ENCODE measurements at places on chromosomes 1 and 21.

DNA sequence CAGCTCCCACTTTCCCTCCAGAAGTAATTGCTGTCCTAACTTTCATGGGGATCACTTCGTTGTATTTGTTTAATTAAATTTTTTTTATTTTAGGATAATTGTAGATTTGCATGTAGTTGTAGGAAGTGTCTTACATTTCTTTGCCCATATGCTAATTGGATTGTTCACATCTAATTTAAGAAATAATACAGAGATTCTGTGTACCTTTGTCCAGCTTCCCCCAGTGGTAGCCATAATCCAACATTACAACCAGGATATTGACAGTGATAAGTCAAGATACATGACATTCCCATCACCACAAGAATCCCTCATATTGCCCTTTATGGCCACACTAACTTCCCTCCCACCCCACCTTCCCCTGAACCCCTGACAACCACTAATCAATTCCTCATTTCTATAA, 136.6 kb downstream of the PRDM2 start:
- no peak overlapping the region for H3K27ac ChIP-seq
- no peak for DNase-seq
- H3K27me3 ChIP-seq: no peaks in the 10 kb centered on the region
- no peaks in the 10 kb centered on the region for H3K36me3 ChIP-seq
- no peak overlapping the region for H3K4me3 ChIP-seq

GRCh38 chr1:215082532-215083382, at the start of gene KCNK2:
Gene KCNK2 (plus strand): TSS chr1:215082737. CDS start chr1:215083386, 649 bp downstream.
- no peaks in the 10 kb centered on the region for H3K36me3 ChIP-seq
- H3K4me3 ChIP-seq: no peak within 1 kb of the TSS
- H3K27ac ChIP-seq: no peak within 1 kb of the TSS
- no peaks in the 10 kb centered on the region for H3K4me1 ChIP-seq
- DNase-seq: no peak

GRCh38 chr1:209412036-209412435, 171.5 kb upstream of the CAMK1G start:
- no peak for DNase-seq
- H3K4me3 ChIP-seq: no peak overlapping the region
- peaks cover 36% of the 10 kb centered on the region for H3K4me1 ChIP-seq
- H3K27me3 ChIP-seq: no peaks in the 10 kb centered on the region
- no peak overlapping the region for H3K27ac ChIP-seq

GRCh38 chr1:19068639-19069276, 112.3 kb upstream of the IFFO2 start:
- H3K36me3 ChIP-seq: no peaks in the 10 kb centered on the region
- DNase-seq: no peak
- H3K27me3 ChIP-seq: no peaks in the 10 kb centered on the region
- no peak overlapping the region for H3K27ac ChIP-seq

GRCh38 chr1:74964508-74965102, 169.6 kb upstream of the LHX8 start:
- H3K4me1 ChIP-seq: no peaks in the 10 kb centered on the region

GRCh38 chr1:148264374-148265276, 112.5 kb upstream of the NBPF11 start:
- DNase-seq: peak; percentile 94
- peaks cover 33% of the 10 kb centered on the region for H3K4me1 ChIP-seq
- H3K4me3 ChIP-seq: peak overlapping the region; percentile 59
- no peaks in the 10 kb centered on the region for H3K36me3 ChIP-seq
- H3K27me3 ChIP-seq: no peaks in the 10 kb centered on the region

- no peaks in the 10 kb centered on the region for H3K4me1 ChIP-seq
- H3K36me3 ChIP-seq: no peaks in the 10 kb centered on the region
- H3K27me3 ChIP-seq: no peaks in the 10 kb centered on the region
- DNase-seq: no peak
- H3K4me3 ChIP-seq: no peak overlapping the region
- H3K27ac ChIP-seq: no peak overlapping the region
Observed at GRCh38 chr1:78726686-78727085, 77.1 kb downstream of the IFI44 start.

- H3K4me3 ChIP-seq: no peak overlapping the region
- no peak for DNase-seq
- H3K36me3 ChIP-seq: no peaks in the 10 kb centered on the region
Observed at GRCh38 chr1:151837884-151838221, 1.8 kb downstream of the C2CD4D start.

DNA sequence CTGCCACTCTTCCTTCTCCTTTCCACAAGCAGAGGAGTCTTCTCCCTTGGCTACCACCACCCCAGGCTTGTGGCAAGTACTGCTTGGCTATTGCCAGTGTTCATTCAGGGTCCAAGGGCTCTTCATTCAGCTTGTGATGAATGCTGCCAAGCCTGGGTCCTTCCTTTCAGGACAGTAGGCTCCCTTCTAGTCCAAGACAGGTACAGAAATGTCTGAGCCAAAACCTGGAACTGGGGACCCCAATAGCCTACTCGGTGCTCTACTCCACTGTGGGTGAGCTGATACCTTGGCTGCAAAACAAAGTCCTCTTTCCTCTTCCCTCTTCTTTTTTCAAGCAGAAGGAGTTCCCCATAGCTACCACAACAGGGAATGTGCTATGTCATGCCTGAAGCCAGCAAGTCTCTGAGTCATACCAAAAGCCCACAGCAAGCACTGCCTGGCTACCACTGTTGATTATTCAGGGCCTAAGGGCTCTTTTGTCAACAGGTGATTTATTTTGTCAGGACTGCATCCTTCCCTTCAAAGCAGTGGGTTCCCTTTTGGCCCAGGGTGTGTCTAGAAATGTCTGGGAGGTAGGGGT, 268.9 kb downstream of the HHAT start:
- no peak for DNase-seq
- no peak overlapping the region for H3K4me3 ChIP-seq
- peaks cover 3% of the 10 kb centered on the region for H3K27me3 ChIP-seq

GRCh38 chr1:85315789-85316188, 39.4 kb upstream of the BCL10 start:
- H3K4me3 ChIP-seq: no peak overlapping the region
- H3K27ac ChIP-seq: no peak overlapping the region
- H3K4me1 ChIP-seq: peaks cover 21% of the 10 kb centered on the region
- H3K36me3 ChIP-seq: no peaks in the 10 kb centered on the region

DNA sequence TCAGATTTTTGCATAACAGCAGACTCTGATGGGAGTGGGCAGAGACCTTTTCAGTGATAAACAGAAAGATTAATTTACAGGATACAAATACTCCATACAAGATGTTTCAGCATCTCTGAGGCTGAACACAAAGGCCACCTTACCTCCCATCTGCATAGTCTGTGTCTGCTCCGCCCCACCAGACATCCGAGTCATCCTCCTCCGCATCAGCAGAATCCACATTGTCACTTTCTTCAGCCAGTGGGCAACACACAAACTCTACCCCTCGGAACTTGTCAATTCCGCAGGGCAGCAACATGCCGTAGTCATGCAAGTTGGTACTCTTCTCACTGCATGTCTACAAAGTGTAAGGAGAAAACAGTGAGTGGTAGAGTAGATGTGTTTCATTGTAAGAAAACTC, 119.7 kb downstream of the APP start:
- H3K4me1 ChIP-seq: no peaks in the 10 kb centered on the region
- no peak for DNase-seq
- H3K27ac ChIP-seq: no peak overlapping the region
- H3K36me3 ChIP-seq: peaks cover 6% of the 10 kb centered on the region
- no peaks in the 10 kb centered on the region for H3K27me3 ChIP-seq

GRCh38 chr1:21337928-21338572, 47.8 kb upstream of the ECE1 start:
- H3K36me3 ChIP-seq: no peaks in the 10 kb centered on the region
- H3K4me1 ChIP-seq: peaks cover 50% of the 10 kb centered on the region
- no peak overlapping the region for H3K27ac ChIP-seq
- H3K4me3 ChIP-seq: no peak overlapping the region
- DNase-seq: no peak
- H3K27me3 ChIP-seq: no peaks in the 10 kb centered on the region

GRCh38 chr1:54112027-54112426, 40.8 kb downstream of the CDCP2 start:
- no peak overlapping the region for H3K27ac ChIP-seq
- no peaks in the 10 kb centered on the region for H3K36me3 ChIP-seq
- no peak overlapping the region for H3K4me3 ChIP-seq
- H3K27me3 ChIP-seq: no peaks in the 10 kb centered on the region
- DNase-seq: no peak
- H3K4me1 ChIP-seq: no peaks in the 10 kb centered on the region

All from HCT116 (cell line).